ENCODE measurements at places on chromosomes 3 and 15. TPM values are rescaled to one million over a fixed set of nuclear protein-coding genes. Genes with fewer than 3 reads are reported as not detected.

The CLDN16 gene
- total RNA-seq: 0.19 TPM

The OXSM gene
- 26.1 TPM for total RNA-seq

The EFHB gene
- 22.0 TPM for total RNA-seq

The IGDCC3 gene
- total RNA-seq: 6.5 TPM

The CTXN2 gene
- 0.25 TPM for total RNA-seq

Measured in testis (tissue), 5 donors.